ENCODE measurements at places on chromosomes 2 and 18.
A peak's percentile ranks its signal among the peaks of the same experiment; 100 is the strongest.

- no peak for DNase-seq
These were observed 110.2 kb upstream of the RBBP8 start for GRCh38 chr18:22822841-22823508.

DNA sequence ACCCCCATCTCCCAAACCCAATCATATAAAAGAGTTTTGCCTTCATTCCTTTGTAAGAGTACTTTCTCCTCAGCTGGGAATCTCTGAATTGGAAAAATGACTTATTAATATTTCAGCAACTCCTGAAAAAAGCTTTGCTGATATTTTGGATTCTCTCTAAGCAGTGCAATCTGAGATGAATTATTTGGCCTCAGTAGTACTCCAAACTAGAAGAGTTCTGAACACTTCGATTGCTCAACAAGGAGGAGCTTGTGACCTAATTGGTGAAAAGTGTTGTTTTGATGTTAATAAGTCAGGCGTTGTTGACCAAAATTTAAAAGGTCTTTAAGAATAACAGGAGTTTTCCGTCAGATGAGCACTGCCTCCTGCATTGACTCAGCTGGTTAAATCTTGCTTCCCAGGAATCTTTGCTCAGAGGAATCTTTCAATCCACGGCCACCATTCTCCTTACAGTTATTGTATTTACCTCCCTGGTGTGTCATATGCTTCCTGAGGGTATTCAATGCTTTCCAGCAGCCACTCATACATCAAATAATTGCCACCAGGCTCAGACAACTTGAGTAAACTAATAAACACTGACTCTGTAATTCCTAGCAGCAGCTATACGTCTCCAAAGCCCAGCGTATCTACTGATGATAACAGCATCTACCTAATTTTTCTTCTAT is 24.5 kb upstream of the LIPG start:
- no peak for DNase-seq

- no peak for DNase-seq
These were observed 11.4 kb upstream of the NEU4 start for GRCh38 chr2:241797441-241798080.

DNA sequence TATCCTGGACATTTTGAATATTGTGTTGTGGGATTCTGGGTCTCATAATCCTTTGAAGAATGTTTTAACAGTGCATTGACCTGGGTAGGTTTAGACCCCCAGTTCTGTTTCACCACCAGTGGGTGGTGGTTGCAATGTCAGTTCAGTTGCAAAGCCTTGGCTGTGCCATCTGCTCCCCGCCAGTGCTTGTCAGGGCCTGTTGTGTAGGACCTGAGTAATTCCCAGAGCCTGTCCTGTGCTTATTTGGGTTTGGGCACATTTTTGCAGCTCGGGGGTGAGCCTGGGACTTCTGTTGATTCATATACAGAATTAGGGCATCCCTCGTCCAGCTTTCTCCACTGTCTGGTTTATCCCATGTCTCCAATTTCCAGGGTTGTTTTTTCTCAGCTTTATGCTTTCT is 24.8 kb downstream of the ATP9B start:
- no peak for DNase-seq

DNA sequence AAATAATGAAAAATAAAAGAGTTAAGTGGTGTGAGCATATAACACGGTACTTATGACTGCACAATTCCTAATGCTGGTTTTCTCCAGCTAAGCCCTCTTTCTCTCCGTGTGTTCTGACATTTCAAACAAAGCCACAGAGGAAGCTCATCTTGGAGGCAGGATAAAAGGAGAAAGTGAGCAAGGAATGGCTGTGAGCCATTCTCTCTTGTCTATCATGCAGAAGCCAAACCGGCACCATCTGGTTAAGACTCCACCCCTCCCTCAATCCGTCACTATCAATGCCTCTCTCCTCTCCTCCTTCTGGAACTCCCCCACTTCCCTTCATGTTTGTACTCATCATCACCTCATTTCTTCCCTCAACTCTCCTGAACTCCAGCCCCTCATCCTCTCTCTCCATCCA is 210.4 kb downstream of the TMEM163 start:
- DNase-seq: no peak

DNA sequence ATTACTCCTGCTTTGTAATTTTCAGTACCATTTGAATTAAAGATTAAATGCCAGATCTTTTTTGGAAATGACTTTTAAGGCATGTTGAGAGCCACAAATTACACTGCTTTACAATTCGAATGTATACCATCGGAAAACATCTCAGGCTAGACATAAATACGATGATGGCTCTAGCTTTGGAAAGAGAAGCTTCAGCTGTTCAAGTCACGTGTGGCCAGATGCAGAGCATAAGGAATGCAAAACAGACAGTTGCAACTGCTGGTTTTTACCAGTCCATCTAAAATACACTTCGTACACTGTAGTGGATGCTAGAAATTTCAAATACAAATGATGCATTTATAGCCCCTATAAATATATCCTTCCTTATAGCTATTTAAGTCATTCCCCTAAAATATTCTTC is 8.0 kb downstream of the ZNF516 start:
- DNase-seq: no peak

GRCh38 chr2:40434731-40435271 is 17.1 kb downstream of the SLC8A1 start:
- DNase-seq: no peak

- DNase-seq: no peak
These were observed 261.6 kb upstream of the MMADHC start for GRCh38 chr2:149849136-149849535.

GRCh38 chr18:22040533-22040932 is 128.9 kb upstream of the GATA6 start:
- no peak for DNase-seq

GRCh38 chr2:65177751-65178442 is 48.0 kb upstream of the RAB1A start:
- no peak for DNase-seq

DNA sequence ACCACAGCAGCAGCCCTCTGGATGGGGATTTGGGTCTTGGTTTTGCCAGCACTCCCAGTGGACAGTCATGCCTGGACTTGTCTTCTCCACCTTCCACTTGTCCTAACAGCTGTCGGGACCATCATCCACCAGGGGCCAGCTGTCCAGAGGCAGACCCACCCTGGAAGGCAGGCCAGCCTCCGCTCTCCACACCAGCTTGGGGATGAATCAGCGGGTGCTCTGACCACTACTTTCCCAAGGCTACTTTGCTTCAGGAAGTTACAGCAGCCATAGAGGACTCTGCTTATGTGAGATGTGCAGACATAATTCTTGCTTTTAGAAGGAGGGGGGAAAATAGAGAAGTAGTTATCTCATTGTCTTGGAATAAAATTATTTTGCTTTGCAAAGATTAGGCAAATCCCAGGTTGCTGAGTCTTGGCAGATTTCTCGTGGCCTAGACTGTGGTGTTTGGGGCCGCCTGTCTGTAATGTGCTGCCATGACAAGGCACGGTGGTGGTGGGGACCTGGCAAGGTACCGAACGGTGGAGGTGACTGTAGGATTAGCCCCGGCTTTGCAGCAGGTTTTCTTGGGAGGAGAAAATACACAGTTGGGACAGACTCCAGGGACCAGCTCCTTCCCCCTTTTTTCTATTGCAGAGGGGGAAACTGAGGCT is 148.7 kb downstream of the AGAP1 start:
- no peak for DNase-seq

GRCh38 chr2:133673305-133673905 is 105.1 kb upstream of the NCKAP5 start:
- no peak for DNase-seq

DNA sequence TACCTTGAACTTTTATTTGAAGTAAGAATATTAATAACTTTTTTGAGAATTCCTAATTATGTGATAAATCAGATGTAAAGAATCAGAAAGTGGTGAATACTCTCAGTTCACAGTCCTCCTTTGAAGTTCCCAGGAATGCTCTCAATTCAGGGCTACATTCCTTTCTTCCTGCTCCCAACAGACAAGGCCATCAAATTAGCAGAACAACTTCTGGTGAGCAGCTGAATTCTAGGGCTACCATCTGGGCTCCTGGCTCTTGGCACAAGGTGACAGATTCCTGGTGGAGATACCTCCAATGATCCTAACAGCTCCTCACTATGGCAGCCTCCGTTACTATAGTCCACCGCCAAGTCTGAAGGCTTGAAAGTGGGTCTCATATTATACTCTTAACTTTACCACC is 37.8 kb upstream of the OLA1 start:
- no peak for DNase-seq

DNA sequence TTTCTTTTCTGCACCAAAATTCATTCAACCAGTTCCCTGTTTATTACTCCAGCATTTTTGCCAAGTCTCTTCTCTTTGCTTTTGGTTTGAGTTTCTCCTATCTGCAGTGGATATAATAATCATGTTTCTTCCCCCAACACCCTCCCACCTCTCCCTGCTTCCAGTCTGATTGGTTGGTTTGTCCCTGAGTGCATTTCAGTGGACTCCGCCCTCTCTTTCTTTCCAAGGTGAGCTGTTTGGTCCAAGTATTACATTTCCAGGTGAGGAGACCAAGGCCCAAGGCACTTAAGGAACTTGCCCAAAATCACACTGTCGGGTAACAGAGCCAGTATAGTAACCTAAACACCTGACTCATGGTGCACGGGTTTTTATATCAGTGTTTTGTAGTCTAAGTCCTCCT is 17.7 kb downstream of the MRO start:
- DNase-seq: no peak

DNA sequence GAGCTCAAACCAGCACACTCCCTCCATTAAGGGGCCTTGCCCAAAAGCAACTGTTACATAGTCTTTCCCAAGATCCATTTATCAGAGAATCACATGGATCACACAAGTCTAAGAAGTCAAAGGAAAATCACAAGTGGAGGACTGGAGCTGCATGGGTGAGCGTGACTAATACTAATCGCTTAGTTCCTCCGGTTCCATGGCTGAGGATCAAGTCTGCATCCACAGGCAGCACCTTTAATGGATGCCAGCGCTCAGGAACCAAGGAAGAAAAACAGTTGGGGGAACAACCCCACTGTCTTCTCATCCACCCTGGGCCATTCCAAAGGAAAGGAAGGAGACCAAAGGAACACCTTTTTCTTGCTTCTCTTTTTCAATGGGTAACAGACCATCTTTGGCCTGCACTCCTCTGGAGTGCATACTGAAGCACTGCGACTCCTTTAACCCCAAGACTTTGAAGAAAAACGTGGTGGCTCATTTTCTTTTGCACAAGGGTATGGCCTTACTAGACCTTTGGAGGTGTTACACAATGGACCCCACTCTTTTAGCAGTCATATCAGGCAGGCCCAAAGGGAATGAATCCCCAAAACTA is 9.2 kb upstream of the WDR33 start:
- no peak for DNase-seq

GRCh38 chr2:101991721-101992145 is at the start of gene IL1R2:
Gene IL1R2 (plus strand): TSS chr2:101991960. CDS start chr2:102008576, 16,616 bp downstream.
- DNase-seq: peak; percentile 44

GRCh38 chr2:192053921-192054320 is 140.8 kb downstream of the TMEFF2 start:
- peak; percentile 60 for DNase-seq

- DNase-seq: no peak
These were observed 11.6 kb downstream of the STK11IP start for GRCh38 chr2:219609149-219609750.

GRCh38 chr2:237486819-237487448 is at the start of gene MLPH:
Gene MLPH (plus strand): TSS chr2:237487251. CDS start chr2:237493427, 6,176 bp downstream.
- DNase-seq: no peak

DNA sequence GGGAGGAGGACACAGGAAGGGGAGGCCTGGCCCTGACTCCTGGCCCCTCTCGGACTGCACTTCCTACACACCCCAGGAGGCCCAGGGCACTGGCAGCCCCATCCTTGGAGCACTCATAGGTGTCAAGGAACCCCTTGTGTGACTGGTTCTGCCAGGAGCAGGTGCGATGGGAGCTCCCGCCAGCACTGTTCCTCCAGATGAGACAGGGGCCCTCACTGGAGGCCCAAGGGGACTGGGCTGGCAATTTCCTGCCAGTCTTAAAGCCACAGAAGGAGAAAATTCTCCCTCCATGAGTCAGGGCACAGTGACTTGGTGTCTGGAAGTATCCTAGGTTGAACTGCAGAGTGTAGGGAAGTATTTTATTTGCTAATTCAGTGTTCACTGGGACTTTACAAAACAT is 42.8 kb upstream of the MAL start:
- DNase-seq: no peak

DNA sequence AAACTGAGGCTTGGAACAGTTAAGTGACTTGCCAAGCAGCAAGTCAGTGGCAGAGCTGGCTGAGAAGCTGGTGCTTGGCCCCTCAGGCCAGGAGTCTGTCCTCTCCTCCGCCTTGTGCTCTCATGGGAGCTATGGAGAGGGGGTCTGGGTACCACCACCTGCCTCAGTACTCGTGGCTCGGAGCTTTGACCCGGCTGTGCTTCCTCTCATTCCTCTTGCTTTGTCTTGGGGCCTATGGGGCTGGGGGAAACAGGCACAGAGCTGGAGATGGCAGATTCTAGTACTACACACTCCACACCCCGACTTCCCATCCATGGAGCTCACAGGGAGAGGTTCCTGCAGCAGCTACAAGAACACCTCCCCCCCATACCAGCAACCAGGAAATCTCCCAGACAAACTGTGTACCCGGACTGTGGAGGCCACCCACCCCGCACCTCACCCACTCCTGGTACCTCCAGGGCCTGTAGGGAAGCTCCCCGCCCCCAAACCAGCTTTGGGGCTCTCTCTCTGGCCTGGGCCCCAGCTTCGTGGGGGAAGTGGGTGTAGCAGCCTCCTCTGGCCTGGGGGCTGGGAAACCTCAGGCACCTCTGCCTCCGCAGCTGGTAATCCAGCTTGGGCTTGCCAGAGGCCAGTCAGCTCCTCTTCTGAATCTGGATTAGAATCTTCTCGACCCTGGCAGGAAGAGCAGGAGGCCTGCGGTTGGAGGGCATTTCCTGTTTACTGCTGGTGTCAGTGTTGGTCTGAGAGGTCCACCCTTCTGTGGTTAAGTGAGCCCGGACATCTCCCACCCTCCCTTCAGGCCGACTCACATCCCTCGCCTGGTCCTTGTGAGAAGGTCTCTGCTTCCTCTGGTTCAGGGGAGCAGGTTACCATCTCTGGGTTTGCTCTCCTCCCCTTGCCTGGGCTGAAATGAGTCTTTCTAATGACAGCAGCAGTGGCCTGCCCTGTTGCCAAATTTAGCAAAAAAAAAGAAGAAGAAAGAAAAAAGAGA is 22.3 kb upstream of the RHOB start:
- no peak for DNase-seq

DNA sequence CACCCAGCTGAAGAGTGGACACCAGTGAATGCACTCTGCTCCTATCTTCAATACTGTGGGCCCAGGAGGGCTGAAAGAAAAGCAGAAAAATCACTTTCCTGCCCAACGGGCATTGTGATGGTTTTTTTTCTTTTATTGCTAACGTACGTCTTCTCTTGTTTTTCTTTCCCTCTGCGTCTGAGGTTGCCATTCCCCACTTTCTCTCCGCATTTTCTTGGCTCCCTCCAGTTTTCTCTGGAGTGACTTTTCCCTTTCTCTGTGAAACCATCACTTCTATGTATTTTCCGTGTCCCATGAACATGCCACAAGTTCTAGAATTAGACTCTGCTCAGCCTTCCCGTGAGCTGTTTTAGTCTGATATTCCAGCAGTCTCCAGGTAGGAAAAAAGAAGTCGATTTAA is 169.2 kb downstream of the BCL2 start:
- DNase-seq: no peak

GRCh38 chr2:196849895-196850294 is 40.7 kb upstream of the C2orf66 start:
- DNase-seq: peak; percentile 48

- DNase-seq: no peak
These were observed 3.0 kb downstream of the TMEM37 start for GRCh38 chr2:119434664-119435063.

Data from D341Med (cell line).